8988T (cell line): ENCODE measurements at places on chromosomes 5 and 9.

DNA sequence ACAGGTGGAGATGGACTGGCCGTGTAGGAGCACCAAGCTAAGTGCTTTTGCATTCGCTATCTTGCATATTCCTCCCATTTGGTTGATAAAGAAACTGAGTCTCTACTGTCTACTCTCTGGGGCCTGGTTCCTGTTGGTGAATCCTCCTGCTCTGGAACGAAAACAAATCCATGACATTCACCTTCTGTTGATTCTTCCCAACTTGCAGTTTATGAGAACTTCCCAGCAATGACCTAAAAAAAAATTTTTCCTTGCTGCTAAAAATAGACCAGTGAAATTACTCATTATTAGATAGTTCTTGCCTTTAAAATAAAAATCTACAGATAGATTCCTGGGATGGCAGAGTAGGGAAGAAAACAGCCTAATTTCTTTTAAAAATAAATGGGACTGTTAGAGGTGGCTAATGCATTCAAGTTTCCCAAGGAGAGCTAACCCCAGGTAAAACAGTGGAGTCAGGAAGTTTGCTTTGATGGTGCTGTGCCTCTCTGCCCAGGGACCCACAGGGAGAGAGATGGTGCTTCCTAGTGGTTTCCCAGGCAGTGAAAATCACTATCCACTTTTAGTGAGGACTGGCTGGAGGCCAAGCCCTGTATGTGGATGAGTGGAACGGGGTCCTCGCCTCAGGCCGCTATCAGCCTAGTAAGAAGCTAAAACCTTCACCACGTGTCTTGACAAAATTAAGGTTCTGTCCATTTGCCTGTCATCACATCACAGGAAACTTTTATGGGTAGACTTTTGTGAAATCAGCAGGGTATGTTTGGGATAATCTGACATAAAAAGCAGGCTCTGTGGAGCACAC, 68.4 kb upstream of the NR3C1 start:
- DNase-seq, result no peak

GRCh38 chr5:28374492-28374967, 1336.1 kb upstream of the CDH9 start:
- no peak for DNase-seq

DNA sequence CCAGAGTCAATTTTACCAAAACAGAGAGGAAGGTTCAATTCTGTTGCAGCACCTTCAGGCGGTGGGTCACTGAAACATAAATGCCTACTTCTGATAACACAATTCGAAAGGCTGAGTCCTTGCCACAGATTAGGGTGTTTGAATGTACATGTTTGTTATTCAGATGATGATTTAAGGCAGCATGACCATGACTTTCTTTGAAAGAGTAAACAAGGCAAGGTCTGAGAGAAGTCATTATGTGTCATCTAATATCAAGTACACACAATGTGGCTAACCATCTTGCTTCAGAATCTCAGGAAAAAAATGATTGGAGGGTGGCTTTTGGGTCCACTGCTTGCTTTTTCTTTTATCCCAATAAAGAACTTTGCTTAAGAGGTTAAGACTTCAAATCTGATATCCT, 457.5 kb downstream of the TAF11L14 start:
- no peak for DNase-seq

GRCh38 chr9:124110307-124110915, 98.8 kb downstream of the LHX2 start:
- DNase-seq, result peak; percentile 70

DNA sequence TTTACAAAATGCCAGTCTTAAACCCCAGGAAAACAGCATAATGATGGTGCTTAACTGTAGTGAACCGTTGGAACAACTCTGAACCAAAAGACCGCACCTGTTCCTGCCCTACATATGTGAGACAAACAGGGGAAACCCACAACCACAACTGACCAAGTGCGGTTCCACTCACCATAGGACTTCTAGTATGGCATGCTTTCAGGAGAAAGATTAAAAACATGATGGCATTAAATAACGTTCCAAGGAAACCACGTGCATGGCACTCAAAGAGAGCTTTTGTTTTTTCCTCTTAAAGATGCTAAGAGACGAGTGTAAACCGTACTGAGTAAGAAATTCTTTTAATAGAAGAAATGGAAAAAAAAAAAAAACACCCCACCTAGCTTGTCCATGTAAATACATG, 119.8 kb downstream of the SSBP2 start:
- no peak for DNase-seq

DNA sequence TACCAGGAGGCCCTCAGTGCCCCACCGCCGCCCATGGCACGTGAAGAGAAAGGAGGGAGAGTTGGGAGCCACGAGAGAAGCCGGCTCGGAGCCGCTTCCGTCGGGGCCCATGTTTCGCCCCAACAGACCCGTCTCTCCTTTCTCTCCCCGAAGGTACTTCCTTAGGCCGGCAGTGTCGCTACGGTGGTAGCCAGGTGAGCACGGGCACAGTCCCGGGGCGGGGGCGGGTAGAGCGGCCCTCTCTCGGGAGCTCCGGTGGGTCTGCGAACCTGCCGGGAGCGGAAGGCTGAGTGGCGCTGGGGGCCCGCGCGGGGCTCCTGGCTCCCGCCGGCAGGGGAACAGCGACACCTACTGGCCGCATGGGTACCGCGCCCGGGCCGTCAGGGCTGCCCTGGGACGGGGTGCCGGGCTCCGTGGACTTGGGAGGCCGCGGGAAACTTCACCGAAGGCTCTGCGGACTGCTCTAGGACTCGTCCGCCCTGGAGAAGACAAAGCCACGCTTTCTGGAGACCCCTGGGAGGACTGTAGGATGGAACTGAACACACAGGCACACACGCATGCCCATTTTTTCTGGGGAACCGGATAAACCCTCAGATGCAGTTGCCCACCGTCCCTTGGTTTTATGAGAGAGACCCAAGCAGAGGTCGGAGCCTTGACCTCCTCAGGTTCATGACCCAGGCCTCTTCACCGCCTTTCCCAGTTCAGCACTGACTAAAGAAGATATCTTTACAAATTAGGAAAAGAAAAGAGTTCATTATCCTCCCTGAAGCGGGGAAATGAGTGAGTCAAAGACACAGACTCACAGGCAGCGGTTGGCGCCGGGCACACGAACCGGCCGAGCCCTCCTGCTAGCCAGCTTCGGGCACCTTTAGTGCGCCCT, 202.5 kb downstream of the MEF2C start:
- peak; percentile 95 for DNase-seq

DNA sequence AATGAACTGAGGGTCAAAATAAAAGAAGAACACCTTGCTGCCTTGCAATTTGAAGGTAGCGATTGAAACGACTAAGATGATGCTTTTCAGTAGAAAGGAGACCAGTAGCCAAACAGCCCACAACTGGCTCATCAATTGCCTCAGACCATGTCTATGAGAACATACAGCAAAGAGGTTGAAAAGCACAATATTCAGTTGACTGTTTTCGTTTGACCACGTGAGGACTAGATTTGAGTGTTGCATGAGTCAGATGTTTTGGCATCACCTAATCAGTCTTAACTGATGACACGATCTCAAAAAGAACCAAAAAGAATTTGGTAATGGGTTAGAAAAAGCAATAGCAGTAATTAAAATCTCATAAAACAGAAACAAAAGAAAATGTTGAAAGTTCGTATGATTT, 82.7 kb upstream of the IL7R start:
- DNase-seq, result no peak

GRCh38 chr5:12902611-12903010, 998.4 kb upstream of the CTNND2 start:
- DNase-seq, result no peak

DNA sequence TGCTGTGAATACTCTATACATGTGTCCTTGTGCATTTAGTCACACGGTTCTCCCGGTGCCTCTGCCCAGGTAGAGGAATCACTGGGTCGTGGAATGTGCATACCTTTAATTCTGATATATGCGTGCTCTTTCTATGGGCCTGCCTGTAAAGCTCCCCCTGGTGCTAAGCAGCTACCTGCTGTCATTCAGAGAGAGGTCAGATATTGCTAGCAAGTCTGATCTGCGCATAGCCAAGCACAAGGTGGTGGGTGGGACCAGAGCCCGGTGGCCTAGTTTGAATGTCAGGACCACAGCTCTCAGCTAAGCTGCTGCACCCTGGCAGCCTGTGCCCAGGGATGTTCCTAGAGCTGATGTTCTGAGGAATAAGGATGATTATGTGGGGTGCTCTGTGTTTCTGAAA, 33.4 kb downstream of the TJP2 start:
- DNase-seq, result no peak

- DNase-seq, result no peak
Measured at GRCh38 chr5:97547999-97548738, 365.1 kb upstream of the RIOK2 start.

DNA sequence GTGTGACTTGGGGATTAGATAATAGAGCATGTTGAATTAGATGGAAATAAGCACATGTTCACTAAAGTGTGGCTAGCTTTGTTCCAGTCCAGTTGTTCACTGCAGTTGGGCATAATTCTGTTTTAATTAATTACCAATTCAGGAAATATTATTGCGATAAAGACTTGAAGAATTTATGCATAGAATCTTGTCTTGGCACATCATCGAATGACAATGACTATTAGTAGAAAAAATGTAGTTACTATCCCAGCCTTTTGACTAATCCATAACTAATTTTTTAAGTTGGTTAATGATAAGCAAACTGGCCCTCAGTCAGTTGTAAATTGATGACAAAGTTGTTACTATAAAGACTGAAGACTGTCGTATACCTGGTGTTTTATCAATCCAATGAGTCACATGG, 10.5 kb downstream of the LNPEP start:
- no peak for DNase-seq

- DNase-seq, result no peak
Measured at GRCh38 chr5:31579558-31579957, 47.5 kb downstream of the C5orf22 start.
